ENCODE measurements at places on chromosomes 5 and 9.

GRCh38 chr9:1759009-1759408 is 256.1 kb upstream of the SMARCA2 start:
- no peak for DNase-seq

- DNase-seq = no peak
These were observed 326.8 kb upstream of the SGCD start for GRCh38 chr5:156000115-156000514.

DNA sequence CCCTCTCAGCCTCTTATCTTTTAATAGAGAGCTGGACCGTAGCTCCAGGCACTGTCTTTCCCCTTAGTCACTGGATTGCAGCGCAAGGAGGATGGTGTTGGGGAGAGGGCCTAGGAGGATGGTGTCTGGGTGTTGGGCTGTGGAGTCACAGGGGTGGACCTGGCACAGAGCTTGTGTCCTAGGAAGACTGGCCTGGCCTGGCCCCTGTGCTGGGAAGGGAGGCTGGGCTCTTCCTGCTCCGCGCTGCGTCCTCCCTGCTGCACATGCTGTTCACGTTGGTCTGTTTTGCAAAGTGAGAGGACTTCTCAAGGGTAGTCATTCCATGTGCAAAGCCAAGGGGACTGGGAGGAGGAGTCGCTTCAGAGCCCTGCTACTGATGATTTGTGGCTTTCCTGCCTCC is 123.9 kb downstream of the EHMT1 start:
- no peak for DNase-seq

GRCh38 chr9:131270171-131271015 is 5.9 kb downstream of the FAM78A start:
- DNase-seq = no peak

DNA sequence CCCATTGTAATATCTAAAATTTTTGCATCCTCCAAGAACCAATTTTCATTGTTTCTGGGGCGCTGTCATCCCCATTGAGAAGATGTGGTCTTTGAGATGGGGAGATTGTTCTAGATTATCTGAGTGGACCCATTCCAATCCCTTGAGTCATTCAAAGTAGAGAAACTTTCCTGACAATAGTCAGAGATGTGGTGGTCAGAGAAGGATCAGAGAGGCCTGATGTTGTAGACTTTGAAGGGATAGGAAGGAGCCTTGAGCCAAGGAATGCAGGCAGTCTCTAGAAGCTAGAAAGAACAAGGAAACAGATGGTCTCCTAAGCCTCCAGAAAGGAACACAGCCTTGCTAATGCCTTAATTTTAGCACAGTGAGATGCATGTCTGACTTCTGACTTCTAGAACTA is 80.4 kb downstream of the TEK start:
- no peak for DNase-seq

Data from stimulated activated CD4-positive, alpha-beta T cell treated with anti-CD3 and anti-CD28 coated beads, Interleukin-12 subunit alpha, Interleukin-12 subunit beta, amount 100 ng/mL, for 4 hours (primary cell).